Renal cortex interstitium (tissue), 15 donors: ENCODE measurements at places on chromosomes 11 and 22. TPM values are rescaled to one million over a fixed set of nuclear protein-coding genes. Genes with fewer than 3 reads are reported as not detected.

Gene ELFN2
- polyA plus RNA-seq, result 2.0 TPM

GRCh38 chr11:353179-353873 is 16.0 kb upstream of the B4GALNT4 start:
- peak; percentile 80 for DNase-seq

DNA sequence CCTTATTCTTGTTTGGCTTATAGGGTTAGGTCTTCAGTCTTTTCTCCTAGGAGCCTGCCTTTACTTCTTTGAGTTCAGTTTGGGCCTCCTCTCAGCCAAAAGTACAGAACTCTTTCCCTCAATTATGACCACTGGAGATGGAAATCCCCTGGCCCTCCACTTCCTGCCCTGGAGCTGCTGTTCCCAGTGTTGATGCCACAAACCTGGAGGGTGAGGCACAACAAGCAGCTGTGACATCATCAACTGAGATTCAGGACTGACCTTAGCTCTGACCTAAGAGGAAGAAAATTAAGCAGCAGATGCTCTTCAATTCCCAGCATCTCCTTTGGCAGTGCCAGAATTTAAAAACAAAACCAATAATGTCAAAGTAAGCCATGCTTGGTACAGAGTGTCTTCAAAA is 3.0 kb downstream of the ABTB2 start:
- no peak for DNase-seq

- no peak for DNase-seq
Measured at GRCh38 chr11:58497951-58498350, 10.0 kb downstream of the OR5B21 start.

DNA sequence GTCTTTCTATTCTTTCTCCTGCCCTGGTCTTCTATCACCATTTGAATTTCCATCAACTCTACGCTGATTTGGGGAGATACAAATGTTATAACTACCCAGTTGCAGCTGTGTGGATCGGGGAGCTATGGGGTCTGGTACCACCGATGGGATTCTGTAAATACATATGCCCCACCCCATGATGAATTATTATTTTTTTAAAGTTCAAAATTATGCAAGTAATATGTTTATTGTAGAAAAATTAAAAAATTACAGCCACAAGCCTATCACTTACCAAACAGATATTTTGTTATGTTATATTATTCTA is 52.4 kb upstream of the CLMP start:
- DNase-seq, result no peak

Gene CDC42EP2
- 12.7 TPM for polyA plus RNA-seq

DNA sequence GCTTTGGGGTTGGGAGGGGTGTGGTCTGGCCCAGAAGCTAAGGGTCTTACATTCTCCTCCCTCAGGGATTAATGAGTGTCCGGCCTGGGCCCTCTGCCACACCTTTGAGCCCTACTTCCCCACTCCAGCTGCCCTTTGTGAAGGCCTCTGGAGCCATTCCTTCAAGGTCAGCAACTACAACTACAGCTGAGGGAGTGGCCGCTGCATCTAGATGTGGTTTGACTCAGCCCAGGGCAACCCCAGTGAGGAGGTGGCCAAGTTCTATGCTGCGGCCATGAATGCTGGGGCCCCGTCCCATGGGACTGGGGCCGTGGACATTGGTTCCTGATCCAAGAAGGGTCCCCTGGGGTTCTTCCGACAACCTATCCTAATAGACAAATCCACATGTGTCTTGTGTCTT is 14.3 kb upstream of the FOLR1 start:
- no peak for DNase-seq

Gene OR2AT4
- 0.03 TPM for polyA plus RNA-seq
